Prostate gland (tissue), 2 donors: ENCODE measurements at places on chromosomes 4 and X. TPM values are rescaled to one million over a fixed set of nuclear protein-coding genes. Genes with fewer than 3 reads are reported as not detected.

GRCh38 chr4:89682808-89683207, 154.2 kb downstream of the SNCA start:
- no peak for DNase-seq

DNA sequence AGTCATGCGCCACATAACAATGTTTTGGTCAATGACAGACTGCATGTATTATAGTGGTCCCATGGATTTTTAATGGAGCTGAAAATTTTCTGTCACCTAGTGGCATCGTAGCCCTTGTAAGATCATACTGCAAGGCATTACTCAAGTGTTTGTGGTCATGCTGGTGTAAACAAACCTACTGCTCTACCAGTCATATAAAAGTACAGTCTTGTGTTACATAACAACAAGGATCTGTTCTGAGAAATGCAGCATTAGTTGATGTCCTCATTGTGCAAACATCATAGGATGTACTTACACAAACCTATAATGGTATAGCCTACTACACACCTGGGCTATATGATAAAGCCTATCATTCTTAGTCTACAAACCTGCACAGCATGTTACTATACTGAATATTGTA, 34.6 kb downstream of the COX18 start:
- no peak for DNase-seq

- DNase-seq: no peak
Observed at GRCh38 chr4:866761-867390, 40.9 kb upstream of the CPLX1 start.

GRCh38 chr4:101259876-101260275, 87.5 kb downstream of the PPP3CA start:
- DNase-seq: no peak

DNA sequence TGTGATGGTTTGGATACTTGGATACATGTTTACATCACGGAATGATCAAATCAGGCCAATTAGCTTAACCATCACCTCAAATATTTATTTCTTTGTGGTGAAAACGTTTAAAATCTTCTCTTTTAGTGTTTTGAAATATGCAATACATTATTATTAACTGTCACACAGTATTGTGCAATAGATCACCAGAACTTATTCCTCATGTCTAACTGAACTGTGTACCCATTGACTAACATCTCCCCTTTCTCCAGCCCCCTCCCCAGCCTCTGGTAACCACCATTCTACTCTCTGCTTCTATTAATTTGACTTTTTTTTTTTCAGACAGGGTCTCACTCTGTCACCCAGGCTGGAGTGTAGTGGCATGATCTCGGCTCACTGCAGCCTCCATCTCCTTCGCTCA, 471.9 kb downstream of the BCOR start:
- no peak for DNase-seq

DNA sequence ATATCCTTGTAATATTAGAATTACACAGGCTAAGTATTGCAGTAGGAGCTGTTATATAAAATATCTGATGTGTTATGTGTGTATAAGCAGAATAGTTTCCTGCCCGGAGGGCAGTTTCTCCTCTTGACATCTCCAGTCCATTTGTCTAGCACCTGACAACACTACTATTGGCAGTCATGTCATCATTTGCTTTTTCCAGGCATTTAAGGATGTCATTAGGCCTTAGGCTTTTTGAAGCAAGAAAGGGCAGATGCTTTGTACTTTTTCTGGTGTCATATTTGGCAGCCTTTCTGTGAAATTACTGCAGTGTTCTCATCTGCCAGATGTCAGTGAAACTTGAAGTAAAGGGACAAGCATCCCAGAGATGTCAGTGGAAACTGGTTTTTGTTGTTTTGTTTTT, 2017.6 kb upstream of the IGFBP7 start:
- no peak for DNase-seq

DNA sequence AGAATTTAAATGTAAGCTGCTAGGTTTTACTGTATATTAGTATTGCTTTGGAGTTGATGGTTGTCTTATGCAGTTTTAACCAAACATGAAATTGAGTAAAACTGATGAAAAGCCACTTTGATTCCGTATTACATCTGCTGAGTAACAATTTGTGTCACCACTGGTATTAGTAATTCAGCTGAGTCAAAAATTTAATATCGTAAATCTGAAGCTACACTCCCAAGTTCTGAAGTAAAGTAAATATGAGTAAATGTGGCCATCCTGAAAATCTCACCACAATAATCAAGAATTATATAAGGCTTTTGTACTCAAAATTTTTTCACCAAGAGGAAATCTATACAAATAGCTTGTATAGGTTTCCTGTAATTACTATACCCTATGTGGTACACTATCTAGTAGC, 142.3 kb downstream of the STPG2 start:
- no peak for DNase-seq

FREM3 gene
- 0.06 TPM for total RNA-seq
